MV-4-11 (cell line): ENCODE measurements at places on chromosomes 5 and 9.

GRCh38 chr9:127397646-127398274 is 791 bp downstream of the SLC2A8 start:
- no peak for DNase-seq

- no peak for DNase-seq
Observed at GRCh38 chr5:55866485-55866884, 15.3 kb downstream of the IL31RA start.

GRCh38 chr5:175658299-175659145 is 651 bp downstream of the HRH2 start:
- peak; percentile 32 for DNase-seq

DNA sequence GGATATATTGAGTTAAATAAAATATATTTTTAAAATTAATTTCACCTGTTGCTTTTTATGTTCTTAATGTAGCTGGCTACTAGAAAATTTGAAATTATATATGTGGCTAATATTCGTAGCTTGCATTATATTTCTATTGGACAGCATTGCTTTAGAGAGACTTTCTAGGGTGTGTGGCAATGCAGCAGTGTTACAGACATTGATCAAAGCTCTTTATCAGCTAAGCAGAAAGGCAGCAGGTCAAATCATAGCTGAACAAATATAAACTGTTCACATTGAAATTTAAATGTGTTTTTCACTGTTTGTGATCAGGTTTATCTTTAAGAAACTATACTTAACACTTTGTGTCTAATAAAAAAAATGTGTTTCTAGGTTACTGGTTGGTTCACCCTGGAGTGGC is 52.6 kb downstream of the ITGA2 start:
- no peak for DNase-seq

GRCh38 chr5:140220032-140220697 is 45.2 kb downstream of the CYSTM1 start:
- DNase-seq: no peak

GRCh38 chr5:73170522-73170921 is 2.5 kb upstream of the TMEM174 start:
- peak; percentile 42 for DNase-seq

- no peak for DNase-seq
Observed at GRCh38 chr9:76526026-76526425, 67.0 kb downstream of the GCNT1 start.

DNA sequence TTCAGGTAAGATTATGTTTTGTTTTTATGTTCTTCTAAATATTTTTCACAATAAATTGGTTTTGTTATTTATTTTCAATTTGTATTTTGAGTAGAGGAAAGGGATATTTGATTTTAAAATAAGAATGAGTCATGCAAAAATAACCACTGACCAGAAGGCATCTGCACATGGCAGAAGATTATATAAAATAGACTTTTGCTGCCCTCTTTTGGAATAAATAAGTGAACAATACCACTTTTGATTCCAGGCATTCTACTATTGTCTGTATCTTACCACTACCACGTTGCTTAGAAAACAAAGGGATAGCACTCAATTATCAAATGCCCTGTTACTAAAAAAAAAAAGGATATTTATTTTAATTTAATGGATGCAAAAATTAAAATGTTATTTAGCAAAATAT is 227.3 kb upstream of the ITGA1 start:
- peak; percentile 25 for DNase-seq

- no peak for DNase-seq
Observed at GRCh38 chr5:105630803-105631202, 2039.9 kb downstream of the EFNA5 start.
